ENCODE measurements at places on chromosomes 4 and X.

DNA sequence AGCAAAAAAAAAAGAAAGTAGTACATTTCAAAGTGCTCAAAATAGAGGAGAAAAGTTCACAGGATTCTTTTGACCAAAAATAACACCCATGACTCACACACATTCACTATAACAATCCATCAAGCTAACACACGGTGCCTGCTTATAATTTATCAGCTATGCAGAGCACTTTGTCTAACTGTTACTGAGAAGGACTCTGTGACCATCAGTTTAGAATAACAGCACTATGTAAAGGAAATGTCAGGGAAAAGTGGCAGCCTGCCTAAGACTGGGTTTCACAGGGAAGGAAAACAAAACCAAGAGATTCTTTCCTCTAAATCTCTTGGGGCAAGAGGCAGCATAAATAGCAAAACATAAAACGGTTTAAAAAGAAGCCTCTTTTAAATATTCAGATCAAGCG is 54.8 kb downstream of the CCDC149 start:
- no peak for DNase-seq

- DNase-seq = no peak
Observed at GRCh38 chr4:183154701-183155391, 55.8 kb downstream of the WWC2 start.

DNA sequence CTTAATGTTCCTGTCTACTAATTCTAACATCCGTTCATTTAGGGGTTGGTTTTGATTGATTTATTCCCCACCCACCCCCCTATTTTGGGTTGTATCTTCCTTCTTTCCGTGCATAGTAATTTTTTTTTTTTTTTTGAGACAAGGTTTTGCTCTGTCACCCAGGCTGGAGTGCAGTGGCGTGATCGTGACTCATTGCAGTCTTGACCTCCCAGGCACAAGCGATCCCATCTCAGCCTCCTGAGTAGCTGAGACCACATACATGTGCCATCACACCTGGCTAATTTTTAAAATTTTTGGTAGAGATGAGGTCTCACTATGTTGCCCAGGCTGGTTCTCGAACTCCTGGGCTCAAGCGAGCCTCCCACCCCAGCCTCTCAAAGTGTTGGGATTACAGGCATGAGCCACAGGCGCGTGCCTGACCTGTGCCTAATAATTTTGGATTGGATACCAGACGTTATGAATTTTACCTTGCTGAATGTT is 79.9 kb downstream of the ZFX start:
- no peak for DNase-seq

GRCh38 chr4:153348006-153348405 is 3.5 kb downstream of the MND1 start:
- DNase-seq = no peak

- DNase-seq = no peak
Observed at GRCh38 chr4:61772126-61772525, 572.0 kb downstream of the ADGRL3 start.

DNA sequence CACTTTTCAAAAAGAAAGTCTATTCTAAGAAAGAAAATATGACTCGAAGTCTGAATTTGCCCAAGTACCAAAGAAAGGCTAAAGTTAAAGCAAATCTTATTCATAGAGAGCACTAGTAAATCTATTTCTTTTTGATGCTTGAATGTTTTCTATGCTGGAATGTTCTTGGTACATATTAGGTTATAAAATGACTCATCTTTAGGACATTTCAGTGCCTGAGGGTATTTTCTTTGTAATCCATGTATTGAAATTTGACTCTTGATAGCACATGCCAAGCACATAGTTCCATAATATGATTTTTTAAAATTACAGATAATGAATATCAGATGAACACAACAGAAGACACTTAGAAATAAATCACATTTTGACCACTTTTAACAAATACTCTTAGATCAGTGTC is 232.8 kb downstream of the TRIML1 start:
- no peak for DNase-seq

- no peak for DNase-seq
Observed at GRCh38 chr4:137660211-137660610, 127.9 kb upstream of the PCDH18 start.

GRCh38 chr4:36676139-36677050 is 395.0 kb downstream of the DTHD1 start:
- no peak for DNase-seq

GRCh38 chr4:17717301-17717700 is 64.1 kb downstream of the FAM184B start:
- no peak for DNase-seq

DNA sequence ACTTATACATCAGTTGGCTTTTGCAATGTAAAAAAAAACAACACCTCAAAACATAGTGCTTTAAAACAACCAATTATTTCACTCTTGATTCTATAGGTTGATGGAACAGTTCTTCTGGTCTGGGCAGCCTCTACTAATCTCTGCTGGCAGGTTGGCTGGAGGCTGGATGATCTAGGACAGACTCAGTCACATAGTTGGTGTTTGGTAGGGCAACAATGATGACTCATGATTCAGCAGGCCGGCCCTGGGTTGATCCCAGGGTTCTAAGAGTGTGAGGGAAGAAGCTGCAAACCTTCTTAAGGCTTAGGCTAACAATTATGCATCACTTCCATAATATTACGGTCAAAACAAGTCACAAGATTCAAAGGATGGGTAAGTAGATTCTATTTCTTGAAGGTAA is 558.2 kb downstream of the ZNF674 start:
- peak; percentile 0 for DNase-seq

DNA sequence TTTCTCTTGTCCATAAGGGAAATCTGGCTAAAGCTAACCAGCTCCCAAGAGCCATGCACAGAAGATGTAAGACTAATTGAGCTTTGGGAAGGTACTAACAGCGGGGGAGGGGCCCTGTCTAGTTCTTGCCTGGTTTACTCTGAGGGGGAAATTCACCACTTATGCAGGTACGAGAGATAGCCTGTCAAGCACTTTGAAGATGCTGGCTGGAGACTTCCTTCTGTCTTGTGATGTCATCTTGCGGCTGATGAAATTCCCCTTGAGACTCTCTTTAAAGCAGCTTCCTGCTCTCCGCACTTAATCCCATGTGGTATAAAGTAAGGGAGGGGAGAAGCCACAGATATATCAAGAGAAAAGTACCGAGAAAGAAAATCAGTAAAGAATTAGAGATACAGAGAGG is 345.3 kb downstream of the MAPK10 start:
- DNase-seq = no peak

DNA sequence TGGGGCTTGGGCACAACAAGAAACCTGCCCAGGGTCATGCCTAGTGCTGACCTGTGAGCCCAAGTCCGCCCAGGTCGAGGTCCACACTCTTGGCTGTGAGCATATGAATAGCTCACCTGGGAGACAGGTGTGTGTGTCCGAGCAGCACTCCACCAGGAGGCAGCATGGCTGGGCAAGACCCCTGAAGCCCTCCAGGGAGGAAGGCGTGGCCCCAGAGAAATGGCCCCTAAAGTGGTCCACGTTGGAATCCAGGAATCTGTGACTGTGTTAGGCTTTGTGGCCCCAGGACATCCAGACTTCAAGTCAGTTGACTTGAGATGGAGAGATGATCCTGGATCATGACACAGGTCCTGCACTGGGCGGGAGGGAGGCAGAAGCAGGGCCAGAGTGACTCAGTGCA is 138.8 kb downstream of the CPZ start:
- no peak for DNase-seq

DNA sequence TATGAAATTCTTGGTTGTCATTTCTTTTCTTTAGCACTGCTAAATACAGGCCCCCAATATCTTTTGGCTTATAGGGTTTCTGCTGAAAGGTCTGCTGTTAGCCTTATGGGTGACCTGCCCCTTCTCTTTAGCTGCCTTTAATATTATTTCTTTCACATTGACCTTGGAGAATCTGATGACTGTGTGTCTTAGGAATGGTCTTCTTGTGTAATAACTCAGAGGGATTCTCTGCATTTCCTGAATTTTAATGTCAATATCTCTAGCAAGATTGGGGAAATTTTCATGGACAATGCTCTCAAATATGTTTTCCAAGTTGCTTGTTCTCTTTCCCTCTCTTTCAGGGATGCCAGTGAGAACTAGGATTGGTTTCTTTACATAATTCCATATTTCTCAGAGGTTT is 292.4 kb downstream of the SLC7A11 start:
- DNase-seq = no peak

DNA sequence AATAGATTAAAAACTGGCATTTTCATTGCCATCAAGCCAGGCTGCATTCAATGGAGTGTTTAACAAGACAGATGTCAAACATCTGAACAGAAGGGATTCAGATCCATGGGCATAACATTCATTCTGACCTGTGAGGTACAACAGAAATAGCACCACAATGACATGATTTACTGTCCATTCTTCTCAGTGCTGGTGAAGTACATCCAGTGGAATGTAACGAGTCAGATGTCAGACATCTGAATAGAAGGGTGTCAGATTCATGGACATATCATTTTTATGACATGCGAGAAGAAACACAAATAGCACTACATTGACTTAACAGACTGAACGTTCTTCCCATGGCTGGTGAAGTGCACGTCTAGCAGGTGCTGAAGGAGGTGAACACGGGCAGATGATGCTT is 186.4 kb downstream of the PPP4R3C start:
- DNase-seq = no peak

GRCh38 chr4:40205259-40206198 is 8.7 kb downstream of the RHOH start:
- no peak for DNase-seq

DNA sequence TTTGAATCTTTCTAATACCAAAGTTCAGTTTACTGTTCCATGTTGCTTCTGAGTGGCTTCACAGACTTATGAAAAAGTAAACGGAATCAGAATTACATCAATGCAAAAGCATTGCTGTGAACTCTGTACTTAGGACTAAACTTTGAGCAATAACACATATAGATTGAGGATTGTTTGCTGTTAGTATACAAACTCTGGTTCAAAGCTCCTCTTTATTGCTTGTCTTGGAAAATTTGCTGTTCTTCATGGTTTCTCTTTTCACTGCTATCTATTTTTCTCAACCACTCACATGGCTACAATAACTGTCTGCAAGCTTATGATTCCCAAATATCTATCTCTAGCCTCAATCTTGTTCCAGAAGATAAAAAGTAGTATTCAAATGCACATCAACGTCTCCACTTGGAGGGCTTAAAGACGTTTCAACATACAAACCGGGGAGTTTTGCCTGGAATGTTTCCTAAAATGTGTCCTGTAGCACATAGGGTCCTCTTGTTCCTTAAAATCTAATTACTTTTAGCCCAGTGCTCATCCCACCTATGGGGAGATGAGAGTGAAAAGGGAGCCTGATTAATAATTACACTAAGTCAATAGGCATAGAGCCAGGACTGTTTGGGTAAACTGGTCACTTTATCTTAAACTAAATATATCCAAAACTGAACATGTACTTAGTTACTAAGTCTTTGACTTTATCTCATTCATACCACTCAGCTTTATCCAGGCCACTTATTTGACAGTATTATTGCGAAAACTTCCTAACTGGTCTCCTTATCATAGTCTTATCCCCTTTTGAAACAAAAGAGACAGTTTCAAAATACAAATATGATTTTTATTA is 3.6 kb upstream of the AFP start:
- no peak for DNase-seq

DNA sequence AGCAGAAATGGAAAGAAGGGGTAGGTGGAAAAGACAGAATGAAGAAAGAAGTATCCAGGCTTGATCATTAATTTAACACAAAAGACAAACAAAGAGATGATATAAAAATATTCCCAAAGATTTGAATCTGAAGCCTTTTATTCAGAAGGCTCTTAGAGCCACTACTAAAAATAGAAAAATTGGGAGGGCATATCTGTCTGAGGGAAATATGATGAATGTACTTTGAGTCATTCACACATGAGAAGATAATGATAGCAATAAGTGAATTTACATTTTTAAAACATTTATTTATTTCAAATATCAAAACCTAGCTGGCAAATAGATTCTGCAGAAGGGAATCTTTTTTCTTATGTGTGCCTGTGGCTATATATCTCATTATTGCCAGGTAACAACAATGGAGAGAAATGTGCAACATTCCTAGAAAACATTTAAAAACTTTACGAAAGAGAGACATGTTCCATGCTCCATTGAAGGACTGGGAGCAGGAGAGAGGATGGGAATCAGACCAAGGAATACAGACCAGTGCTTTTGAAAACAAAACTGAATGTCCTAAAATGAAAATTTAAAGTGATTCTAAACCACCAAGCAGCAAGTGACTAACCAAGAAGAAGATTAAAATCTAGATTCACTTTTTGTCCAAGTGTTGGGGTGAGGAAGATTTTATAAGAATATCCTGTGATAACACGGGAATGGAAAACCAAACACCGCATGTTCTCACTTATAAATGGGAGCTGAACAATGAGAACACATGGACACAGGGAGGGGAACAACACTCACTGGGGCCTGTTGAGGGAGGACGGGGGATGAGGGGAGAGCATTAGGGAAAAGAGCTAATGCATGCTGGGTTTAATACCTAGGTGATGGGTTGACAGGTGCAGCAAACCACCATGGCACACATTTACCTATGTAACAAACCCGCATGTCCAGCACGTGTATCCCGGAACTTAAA is 41.2 kb downstream of the ANXA5 start:
- DNase-seq = no peak

DNA sequence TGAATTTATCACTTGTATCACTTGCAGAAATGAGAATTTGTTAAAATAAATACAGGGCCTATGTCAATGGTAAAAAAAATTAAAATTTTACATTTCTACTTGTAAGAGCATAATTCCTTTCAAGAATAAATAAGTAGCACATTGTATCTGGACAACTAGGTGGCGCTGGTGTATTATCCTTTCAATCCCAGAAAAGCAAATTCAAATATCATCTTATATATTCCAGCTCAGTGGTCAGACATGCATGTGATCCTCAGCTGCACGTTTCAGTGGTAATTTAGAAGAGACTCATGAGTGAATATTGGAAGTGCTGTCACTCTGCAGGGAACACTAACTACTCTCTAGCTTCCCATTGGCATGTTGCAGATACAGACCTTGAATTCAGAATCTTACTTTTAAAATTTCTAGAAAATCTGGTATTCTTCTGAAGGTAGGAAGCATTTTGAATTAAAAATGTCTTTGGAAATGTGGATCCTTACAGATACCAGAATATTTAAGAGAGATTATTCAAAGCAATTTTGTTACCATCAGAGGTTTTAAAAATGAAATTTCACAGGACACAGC is 1414.7 kb upstream of the TENM3 start:
- no peak for DNase-seq

DNA sequence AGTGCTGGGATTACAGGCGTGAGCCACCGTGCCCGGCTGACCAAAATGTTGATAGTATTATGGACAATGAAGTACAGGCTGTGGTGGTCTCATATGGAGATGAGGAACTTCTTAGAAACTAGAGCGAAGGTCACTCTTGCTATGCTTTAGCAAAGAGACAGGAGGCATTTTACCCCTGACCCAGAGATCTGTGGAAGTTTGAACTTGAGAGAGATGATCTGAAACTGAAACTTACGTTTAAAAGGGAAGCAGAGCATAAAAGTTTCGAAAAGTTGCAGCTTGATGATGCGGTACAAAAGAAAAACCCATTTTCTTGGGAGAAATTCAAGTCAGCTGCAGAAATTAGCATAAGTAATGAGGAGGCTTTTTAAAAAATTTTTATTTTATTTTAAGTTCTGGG is 8.5 kb upstream of the CTAG2 start:
- DNase-seq = no peak

All from H54 (cell line).